ENCODE measurements at places on chromosomes 6 and 20. TPM values are rescaled to one million over a fixed set of nuclear protein-coding genes. Genes with fewer than 3 reads are reported as not detected.

Gene MAFB
- 5.7 TPM for polyA plus RNA-seq

GRCh38 chr6:101000341-101000740 lies 119.2 kb upstream of the ASCC3 start:
- H3K36me3 ChIP-seq: no peaks in the 10 kb centered on the region
- no peak overlapping the region for H3K4me3 ChIP-seq
- DNase-seq: no peak
- H3K27ac ChIP-seq: no peak overlapping the region
- H3K4me1 ChIP-seq: peaks cover 3% of the 10 kb centered on the region

- H3K36me3 ChIP-seq: peaks cover 52% of the 10 kb centered on the region
- DNase-seq: peak; percentile 91
- no peak overlapping the region for H3K4me3 ChIP-seq
- no peaks in the 10 kb centered on the region for H3K27me3 ChIP-seq
- no peaks in the 10 kb centered on the region for H3K4me1 ChIP-seq
- H3K27ac ChIP-seq: peak overlapping the region; percentile 72
Measured at GRCh38 chr6:13303668-13304017, 24.7 kb downstream of the TBC1D7 start.

GRCh38 chr6:146876271-146877151 lies 277.7 kb downstream of the ADGB start:
- no peak for DNase-seq
- no peak overlapping the region for H3K27ac ChIP-seq
- no peaks in the 10 kb centered on the region for H3K4me1 ChIP-seq
- no peaks in the 10 kb centered on the region for H3K36me3 ChIP-seq

Gene SPATS1
- polyA plus RNA-seq: not detected

Gene SLC22A2
- not detected for polyA plus RNA-seq

Gene TBPL1
- polyA plus RNA-seq: 16.4 TPM

DNA sequence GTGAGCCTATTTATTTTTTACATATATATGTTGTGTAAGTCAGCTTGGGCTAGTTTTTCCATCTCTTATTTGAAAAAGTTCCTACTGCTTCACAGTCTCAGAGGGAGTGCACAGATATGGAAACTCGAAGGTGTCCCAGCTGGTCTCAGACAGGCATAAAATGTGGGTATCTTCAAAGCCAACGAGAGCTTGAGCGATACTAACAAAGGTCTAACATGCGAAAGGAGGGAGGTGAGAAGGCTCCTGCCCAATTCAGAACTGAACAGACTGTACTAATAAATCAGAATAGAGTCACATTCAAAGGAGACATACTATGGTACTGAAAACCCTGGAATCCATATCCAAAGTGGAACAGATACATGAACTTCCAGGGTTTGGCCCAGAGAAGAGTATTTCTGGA lies 113.0 kb downstream of the PREX1 start:
- no peak overlapping the region for H3K4me3 ChIP-seq
- no peak overlapping the region for H3K27ac ChIP-seq
- peaks cover 1% of the 10 kb centered on the region for H3K4me1 ChIP-seq
- no peaks in the 10 kb centered on the region for H3K36me3 ChIP-seq
- no peaks in the 10 kb centered on the region for H3K27me3 ChIP-seq
- no peak for DNase-seq

Data from heart left ventricle (tissue), 16 donors.